ENCODE measurements at places on chromosomes 11 and 22.

GRCh38 chr11:14228356-14228755 is 130.6 kb downstream of the RRAS2 start:
- no peak for DNase-seq

DNA sequence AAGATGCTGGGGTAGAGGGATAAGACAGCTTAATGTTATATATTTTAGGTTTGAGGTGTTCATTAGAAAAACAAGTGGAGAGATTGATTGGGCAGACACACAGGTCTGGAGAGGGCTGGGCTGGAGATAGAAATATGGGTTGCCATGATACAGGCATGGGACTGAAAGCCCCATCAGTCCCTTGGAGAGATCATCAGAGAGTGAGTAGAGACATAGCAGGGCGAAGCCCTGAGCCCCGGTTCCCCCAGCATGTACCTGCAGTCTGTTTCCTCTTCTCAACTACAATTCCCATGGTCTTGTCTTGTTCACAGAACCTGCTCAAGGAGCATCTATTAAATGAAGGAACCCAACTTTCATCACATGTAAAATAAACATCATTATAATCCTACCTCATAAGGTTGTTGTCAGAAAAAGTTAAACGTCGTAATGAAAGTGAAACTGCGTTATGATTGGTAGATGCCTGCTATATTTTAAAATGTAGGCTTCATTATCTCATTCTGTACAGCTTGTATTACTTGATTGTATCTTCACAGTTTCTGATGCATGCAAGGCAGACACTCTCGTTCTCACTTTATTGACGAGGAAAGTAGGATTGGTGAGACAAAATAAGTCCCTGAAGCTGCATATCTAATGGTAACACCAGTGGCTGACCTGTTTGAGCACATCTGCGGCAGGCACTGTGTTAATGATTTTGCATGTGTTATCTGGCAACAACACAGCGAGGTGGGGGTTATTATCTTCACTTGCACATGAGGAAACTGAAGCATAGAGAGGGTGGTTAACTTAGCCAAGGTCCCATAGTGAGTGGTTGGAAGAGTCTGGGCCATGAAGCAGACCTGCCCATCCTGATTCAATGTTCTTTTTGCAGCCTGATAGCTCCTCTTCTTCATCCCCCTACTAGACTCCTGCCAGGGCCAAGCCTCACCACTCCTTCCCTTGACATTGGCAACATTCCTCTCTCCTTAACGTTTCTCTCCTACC is 63.5 kb downstream of the ENDOD1 start:
- no peak for DNase-seq

DNA sequence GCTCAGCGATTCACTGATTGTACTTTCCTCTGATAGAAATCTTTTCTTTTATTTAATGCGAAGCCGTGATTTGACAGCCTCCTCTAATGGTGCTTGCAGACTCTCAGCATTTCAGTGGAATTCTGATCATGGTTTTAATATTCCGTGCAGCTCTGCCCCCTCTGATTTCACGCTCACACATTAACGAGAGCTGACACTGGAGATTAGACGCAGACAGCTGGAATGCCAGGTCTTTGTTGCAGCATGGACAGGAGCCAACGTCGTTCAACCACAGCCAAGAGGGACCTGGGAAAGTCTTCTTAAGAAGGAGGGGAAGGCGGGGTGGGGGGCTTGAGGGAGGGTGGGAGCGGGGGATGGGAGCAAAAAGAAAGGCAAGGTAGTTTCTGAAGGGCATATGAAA is 186.4 kb downstream of the BLID start:
- no peak for DNase-seq

DNA sequence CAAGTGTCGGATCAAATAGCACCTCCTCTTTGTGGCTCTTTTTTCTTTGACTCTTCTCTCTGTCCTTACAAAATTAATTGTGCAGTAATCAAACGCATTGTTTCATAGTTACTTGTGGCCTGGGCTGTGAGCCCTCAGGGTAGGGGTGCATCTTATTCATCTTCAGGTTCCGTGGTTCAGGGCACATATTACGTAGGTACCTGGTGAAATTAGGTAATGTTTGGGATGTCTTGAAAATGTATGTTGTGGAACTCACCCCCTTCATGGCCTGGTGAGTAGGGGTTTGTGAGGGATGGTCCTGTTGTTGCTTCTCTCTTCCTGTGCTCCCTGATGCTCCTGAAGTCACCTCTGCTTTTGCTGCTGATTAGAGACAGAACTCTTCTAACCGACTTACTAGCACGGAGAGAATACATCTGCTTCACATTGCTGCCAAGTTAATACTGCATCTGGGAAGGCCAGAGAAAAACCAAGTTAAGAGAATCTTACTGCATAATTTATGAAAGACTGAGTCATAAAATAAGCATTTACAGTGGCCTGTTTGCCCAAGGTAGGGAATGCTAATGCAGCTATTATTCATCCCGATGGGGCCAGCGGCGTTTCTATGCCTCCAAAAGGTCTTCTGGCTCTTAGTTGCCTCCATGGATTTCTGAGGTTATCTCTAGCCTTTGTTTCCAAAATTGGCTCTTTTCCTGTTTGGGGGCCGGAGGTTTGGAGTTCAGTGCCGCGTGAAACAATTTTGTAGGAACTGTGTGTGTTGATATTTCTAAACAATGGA is 66.9 kb downstream of the TBC1D22A start:
- no peak for DNase-seq

Measured in stimulated activated CD8-positive, alpha-beta memory T cell treated with anti-CD3 and anti-CD28 coated beads, Interleukin-4, amount 100 ng/mL, for 1 hour (primary cell).